ENCODE measurements at places on chromosomes 1 and 21.
A peak's percentile ranks its signal among the peaks of the same experiment; 100 is the strongest.

GRCh38 chr1:199463521-199464127 is 563.9 kb upstream of the NR5A2 start:
- peak; percentile 1 for DNase-seq

GRCh38 chr1:13623021-13623637 is 39.5 kb downstream of the PDPN start:
- no peak for DNase-seq

DNA sequence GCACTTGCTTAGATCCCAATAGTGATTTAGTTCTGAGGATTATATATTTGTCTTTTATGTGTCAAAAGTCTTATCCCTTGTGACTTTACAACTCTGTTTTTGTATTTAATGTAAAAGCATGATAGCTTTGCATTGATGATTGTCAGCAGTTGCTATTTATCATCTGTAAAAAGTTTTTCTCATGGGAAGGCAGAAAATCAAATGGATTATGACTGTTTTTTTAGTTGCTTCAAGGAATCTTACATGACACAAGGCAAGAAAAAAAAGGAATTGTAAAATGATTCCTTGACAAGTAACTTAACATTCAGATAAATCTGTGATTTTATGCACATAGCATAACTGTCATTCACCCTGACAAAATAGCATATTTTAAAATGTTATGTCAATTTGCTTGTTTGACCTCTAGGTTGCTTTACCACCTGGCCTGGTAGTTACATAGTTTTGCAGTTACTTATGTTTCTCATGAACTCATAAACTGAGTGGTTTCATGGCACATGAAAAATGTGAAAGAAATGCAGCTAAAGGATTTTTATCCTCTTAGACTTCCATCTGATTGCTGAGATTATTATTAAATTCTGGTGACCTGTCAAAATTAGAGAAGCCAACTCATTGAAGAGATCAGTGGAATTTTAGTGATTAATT is 622.6 kb downstream of the ADGRL2 start:
- DNase-seq: no peak

DNA sequence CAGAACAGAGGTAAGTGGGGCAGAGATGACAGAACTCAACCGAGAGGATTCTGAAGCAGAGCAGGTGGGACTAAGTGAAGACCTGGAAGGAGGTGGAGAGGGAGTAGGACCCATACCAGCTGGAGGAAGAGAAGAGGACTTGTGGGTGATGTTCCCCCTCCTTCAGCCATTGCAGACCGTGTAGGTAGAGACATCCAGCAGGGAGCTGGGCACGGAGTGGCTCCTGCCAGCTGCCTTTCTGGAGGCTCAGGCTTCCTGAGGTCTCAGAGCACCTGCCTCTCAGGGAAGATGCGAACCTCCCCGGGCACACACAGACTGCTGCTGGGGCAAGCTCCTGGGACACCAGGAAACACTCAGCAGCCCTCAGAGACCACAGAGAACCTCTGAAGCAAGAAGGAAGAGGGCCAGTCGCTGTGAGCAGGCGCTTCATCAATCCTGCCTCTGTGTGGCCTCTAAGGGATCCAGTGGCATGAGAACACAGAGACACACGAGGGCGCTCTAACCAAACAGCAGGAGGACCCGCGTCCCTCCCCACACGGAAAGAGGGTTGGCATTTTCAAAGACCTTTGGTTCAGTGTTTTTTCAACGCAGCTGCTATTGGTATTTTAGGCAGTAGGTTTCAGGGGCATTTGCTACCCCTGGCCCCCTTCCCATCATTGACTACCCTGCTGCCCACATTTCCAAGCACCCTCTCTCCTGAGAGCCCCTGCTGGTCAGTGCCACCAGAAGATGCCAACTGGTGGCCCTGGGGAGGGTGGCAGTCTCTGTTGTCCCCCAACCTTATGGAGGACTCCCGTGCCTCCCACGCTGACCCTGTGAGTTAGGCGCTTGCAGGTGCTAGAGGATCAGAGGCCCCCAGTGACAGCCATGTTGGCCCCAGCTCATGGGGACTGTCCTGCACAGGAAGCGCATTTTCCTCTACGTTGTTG is 89.6 kb upstream of the EDN2 start:
- peak; percentile 48 for DNase-seq

DNA sequence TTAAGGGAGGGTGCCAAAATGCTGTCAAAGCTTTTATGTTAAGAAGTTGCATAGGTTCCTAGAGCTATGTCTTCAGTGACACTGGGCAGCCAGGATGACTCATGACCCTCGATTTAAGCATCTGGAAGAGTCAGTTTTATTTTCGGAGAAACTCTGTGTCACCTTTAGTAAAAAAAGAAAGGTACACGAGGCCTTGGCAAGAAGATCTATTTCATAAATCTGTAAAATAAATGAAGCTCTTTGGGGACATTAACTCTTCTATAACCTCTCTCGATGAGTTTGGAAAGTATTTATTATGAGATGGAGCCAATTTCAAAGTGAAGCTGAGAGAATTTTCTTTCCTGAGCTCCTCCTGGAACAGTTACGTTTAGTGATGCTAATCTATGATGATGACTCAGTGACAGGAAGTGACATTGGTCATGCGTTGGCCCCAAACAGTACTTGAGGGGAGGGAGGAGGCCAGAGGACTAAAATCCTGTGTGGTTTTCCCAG is 156.5 kb downstream of the HLX start:
- DNase-seq: no peak

GRCh38 chr1:166675213-166675612 is 164.1 kb upstream of the POGK start:
- DNase-seq: no peak

DNA sequence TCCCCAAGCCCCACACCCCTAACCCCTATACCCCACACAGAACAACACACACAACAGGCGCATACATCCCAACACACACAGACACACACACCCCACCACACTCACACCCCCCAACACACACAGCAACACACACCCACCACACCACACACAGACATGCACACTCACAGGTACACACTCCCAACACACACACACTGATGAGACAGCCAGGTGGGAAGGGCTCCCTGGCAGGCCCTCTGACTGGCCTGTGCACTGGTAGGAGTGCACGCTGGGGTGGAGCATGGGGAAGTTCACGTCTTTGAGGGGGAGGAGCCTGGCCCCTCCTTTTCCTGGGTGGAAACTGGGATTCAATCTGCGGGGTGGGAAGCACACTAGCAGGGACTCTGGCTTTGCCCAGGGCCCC is 116.7 kb downstream of the RHOU start:
- no peak for DNase-seq

DNA sequence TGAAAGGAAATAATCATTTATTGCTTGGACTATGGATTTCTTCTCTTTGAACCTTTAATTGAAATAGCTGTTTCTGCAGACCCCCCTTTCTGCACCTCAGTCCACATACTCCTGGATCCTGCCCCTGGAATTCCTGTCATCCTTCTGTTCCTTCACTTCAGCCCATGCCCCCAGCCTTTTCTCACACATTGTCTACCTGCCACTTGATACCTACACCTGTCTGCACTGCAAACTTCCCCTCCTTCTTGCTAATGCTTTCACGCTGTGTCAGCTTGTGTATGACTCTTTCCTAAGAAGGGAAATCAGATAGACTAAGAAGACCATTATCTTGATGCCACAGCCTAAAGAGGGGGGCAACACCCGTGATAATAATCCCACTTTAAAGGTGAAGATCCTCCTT is 80.3 kb upstream of the EXO1 start:
- no peak for DNase-seq

- DNase-seq: no peak
These were observed 267.0 kb downstream of the DNM3 start for GRCh38 chr1:172108161-172108893.

GRCh38 chr1:14265495-14265894 is 333.0 kb upstream of the KAZN start:
- DNase-seq: no peak

DNA sequence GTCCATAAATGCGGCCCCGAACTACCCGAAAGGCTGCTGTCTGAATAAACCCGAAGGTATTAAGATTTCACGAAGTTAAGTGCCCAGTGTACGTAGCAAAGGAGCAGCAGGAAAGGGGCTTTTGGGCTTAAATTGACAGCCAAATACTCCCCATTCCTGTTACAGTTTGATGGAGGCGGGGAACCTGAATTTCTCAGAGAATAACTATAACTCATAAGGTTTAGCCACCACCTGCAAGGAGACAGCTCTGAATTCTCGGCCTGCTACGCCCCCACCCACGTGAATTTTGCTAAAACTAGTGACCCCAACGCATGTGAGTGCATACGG is 5.2 kb downstream of the GFI1 start:
- DNase-seq: no peak

- no peak for DNase-seq
These were observed 221.6 kb downstream of the SEC16B start for GRCh38 chr1:177748080-177748801.

DNA sequence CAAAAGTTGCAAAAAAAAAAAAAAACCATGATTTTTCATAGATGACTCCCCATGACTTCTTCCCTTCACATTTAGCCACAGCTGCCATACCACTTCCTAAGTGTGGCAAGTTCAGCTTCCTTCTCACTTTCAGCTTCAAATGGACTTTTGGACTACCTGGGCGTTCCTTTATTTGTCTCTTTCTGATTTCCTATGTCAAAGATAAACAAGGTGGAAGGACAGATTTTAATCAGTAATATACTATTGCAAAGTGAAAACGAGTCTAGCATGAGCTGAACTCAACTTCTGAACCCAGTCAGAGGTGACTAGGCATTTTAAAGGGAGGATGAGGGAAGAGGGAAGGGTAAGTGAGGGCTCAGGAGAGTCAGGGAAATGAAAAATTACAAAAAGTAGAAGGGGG is 14.4 kb upstream of the SCCPDH start:
- no peak for DNase-seq

DNA sequence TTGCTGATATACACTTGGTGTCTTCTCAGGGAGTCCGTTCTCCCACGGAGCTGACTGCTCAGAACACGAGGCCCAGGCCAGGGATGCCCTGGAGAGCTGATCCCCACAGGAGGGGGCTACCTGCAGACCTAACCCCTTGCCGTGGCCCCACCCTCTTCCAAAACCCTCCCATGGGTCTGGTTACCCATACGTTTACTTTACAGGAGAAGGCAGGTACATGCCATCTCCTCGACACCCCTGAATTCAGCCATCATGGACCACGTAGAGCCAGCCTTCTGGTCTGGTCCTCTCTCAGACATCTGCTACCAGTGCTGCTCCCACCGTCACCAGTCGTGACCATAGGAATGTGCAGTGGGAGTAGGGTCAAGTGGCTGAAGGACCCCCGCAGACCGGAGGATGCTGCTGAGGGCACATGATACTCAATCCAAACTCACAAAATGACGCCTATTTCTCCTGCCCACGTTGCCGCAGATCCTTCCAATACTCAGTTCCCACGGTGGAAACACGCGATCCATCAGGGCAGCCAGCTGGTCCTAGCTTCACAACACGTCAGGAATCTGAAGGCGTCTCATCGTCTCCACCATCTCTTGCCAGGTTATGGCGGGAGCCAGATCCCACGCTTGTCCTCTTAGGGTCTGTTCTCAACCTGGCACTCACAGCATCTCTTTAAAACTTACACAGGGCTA is 26.7 kb downstream of the PGBD5 start:
- DNase-seq: no peak

- no peak for DNase-seq
These were observed 114.5 kb downstream of the DPYD start for GRCh38 chr1:97806326-97806725.

All from T-helper 1 cell (primary cell).